ENCODE measurements at places on chromosomes 3 and 15.

GRCh38 chr3:104779324-104779723 lies 587.4 kb upstream of the ALCAM start:
- no peak for DNase-seq

DNA sequence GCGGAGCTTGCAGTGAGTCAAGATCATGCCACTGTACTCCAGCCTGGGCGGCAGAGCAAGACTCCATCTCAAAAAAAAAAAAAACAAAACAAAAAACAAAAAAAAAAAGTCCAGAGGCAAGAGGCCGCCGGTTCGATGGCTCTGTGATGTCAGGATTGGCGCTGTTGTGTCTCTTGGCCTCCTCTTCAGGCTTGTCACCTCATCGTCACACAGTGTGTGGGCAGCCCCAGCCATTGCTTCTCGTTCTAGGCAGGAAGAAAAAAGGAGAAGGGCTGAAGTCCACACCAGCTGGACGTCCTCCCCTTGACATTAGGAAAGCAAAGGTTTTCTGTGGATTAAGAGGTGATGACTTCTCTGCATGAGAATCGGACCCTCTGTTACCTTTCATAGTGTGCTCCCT lies 191.1 kb downstream of the NSMCE3 start:
- DNase-seq = no peak

- no peak for DNase-seq
These were observed 401.8 kb downstream of the SHQ1 start for GRCh38 chr3:72446218-72447058.

GRCh38 chr15:66092053-66093016 lies 161.2 kb downstream of the MEGF11 start:
- DNase-seq = no peak

- no peak for DNase-seq
These were observed 1.4 kb upstream of the RAB5A start for GRCh38 chr3:19945534-19945933.

- no peak for DNase-seq
These were observed 232.2 kb downstream of the UBE2E2 start for GRCh38 chr3:23435318-23435717.

DNA sequence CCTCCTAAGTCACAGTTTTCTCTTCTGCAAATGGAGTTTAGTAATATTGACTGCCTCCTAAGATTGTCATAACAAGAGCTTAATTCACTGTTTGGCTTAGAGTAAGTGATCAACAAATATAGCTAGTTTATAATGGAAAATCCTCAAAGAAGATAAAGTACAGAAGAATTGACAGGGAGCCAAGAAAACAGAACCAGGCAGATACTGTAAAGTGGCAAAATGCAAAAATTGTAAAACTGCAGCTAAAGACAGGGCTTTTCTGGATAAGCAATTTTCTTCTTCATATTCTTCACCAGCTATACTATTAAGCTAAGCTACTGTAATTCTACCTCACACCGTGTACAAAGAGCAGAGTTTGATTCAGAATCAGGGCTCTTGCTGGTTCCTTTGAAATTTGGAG lies 148.6 kb downstream of the ARPP21 start:
- DNase-seq = no peak

DNA sequence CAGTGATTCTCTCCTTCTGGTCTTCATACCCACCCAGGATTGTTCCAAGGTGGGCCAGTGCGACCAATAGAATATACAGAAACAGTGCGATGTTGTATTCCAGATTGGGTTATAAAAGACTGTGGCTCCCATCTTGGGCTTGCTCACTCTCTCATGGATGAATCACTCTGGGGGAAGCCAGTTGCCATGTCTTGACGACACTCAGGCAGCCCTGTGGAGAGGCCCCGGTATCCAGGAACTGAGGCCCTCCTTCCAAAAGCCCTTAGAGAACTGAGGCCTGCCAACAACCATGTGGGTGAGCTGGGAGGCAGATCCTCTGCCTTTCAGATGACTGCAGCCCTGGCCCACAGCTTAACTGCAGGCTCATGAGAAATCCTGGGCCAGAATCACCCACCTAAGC lies 57.2 kb downstream of the SH3GL3 start:
- no peak for DNase-seq

- DNase-seq = no peak
These were observed 2.2 kb downstream of the BTBD1 start for GRCh38 chr15:83064859-83065258.

GRCh38 chr3:181328346-181328745 lies 338.8 kb upstream of the DNAJC19 start:
- no peak for DNase-seq

GRCh38 chr15:68980786-68981185 lies 33.7 kb upstream of the NOX5 start:
- no peak for DNase-seq

DNA sequence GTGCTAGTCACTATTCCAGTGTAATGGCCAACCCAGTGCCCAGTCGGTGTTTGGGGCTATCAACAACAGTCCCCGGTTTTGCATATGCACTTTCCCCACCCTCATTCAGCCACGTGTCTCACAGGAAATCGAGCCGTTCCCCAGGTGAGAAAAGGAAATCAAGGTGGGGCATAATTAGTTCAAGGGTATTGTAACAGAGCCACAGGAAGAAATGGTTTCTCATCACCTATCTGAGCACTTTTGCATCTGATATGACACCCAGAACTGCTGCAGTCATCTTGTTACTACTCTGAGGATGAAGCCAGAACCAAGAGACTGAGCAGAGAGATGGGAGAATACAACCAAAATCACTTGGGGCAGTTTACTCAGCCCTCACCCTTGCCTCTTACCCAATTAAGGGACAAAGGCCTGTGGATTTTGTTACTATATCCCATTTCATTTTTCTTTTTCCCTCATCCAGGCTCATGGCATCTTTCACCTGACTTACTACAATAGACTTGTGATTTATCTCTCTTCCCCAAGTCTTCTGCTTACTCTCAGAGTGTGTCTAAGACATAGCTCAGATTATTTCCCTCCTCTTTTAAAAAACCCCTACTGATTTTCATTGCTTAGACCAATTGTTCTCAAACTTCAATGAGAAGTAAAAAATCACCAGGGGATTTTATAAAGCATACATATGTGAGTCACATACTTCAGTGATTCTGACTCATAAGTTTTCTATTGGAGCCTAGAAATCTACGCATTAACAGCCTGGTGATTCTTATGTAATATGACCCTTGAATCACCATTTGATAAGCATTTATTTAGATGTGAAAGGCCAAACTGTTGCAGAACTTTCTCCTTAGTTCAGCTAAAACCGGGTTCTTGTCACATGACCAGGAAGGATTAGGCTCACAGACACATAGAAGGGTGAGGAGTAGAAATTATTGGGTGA lies 40.5 kb downstream of the TRAT1 start:
- DNase-seq = no peak

- no peak for DNase-seq
These were observed 4.0 kb upstream of the ADPGK start for GRCh38 chr15:72787526-72787925.

GRCh38 chr3:60912876-60913275 lies 338.4 kb downstream of the FHIT start:
- no peak for DNase-seq

DNA sequence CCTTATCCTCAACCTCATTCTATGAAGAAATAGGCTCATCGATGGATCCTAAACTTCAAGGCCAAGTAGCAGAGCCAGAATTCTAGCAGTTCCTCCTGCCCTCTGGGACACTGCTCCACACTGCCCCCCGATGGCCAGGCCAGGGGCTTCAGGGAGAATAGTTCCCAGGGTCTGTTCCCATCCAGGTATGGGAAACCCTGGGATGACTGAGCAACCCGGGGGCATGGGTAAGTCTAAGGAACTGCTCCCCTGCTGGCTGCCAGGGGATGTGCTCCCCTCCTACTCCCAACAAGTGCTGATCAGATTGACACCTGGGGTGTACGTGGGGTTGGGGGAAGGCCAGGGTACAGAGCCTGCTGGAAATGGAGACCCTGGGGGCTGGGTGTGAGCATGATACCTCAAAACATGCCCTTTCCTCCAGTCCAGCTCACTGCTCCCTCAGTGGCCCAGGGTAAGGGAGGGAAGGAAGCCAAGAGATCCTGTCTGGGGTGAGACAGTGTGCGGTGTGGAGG lies 7.6 kb downstream of the ULK3 start:
- no peak for DNase-seq

DNA sequence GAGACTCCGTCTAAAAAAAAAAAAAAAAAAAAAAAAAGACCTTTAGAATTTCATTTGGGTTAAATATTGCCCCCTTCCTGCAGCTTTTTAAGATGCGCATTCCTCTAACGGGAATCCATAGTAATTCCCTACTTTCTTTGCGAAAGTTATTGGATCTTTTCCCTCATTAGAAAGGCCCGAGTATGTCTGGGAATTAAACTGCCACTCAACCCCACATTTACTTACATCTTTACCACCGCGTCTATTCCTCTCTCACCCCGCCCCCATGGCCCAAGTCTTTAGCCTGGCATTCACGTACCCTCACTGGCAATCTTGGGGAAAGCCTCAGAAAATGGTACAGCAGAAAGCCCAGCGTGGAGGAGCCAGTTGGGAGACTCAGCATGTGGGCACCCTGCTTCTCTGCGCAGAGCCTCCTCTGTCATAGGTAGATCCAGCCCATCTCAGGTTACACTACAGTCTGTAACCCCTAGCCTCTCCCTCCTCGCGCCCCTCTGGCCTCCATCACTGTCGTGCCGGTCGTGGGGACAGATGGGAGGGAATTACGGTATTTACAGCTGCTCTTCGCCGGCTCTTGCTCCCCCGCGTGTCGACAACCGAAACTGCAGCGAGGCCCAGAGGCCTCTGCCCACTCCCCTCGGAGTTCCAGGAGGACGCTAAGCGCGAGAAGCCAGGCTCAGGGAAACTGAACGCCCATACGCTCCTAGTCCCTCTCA lies 6.4 kb upstream of the ANKDD1A start:
- DNase-seq = peak; percentile 88

GRCh38 chr3:141321109-141321497 lies 47.2 kb upstream of the ZBTB38 start:
- DNase-seq = no peak

DNA sequence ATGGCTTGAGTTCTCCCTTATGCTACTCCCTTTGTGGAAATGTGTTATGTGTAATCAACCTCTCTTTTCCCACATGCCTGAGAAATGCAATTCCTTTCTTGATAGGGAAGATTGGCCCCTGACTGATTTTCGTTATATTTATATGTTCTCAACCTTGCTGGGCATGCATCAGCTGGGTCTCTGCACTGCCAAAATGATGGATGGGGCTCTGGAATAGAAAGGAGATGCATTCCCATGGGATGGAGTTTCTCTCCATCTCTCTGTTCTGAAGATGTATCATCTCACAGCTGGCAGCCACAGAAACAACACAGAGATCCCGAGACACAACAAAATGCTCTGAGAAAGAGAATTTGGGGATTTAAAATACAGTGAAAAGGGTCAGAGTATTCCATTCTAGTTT lies 327.7 kb upstream of the LMCD1 start:
- no peak for DNase-seq

DNA sequence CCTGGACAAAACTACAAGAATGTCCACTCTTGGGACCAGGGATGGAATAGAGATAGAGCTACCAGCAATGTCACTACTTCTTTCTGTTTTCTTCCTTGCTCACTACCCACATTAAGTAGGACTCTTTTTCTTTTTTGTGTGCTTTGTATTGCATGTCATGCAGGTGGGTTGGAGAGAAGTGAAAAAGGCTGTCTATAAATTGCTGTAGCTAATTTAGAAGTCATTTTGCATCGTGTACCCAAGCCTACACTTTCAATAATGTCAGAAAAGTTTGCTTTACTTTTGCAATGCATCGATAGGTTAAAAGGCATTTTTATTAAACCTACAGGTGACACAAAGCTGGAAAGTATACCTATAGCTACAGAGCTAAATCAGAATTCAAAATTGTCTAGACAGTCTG lies 58.9 kb downstream of the GTF2E1 start:
- DNase-seq = no peak

- no peak for DNase-seq
These were observed 25.9 kb downstream of the SNX33 start for GRCh38 chr15:75673426-75674235.

DNA sequence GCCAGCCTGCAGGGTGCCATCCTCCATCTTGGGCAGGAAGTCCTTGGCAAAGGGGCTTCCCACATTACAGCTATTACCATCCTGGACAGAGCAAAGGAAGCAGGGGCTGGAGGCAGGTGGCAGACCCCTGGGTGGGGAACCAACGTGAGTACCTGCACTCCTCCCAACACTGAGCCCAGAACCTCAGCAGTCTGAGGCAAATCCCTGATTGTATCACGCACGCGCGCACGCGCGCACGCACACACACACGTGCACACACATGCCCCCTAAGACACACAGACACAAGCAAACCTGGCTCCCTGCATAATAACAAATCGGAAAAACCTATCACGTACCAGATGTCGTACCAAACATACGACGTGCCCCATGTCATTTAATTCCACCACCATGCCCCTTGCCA lies 11.8 kb downstream of the POLG start:
- no peak for DNase-seq

DNA sequence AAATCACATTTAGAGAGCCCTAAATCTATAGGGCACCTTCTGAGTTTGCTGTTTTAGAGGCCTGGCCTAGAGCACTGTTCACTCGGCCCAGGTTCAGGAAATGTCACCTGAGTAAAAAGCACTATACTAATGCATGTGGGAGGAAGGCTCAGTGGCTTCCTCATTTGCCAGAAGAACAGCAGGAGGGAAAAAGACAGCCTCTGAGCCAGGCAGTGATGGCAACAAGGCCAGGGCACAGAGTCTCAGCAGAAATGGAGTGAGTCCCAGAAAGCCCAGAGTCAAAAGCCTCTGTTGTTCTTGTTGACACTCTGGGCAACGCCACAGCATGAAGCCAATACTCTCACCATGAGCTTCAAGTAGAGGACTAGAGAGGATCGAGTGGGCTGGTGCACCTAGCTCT lies 25.9 kb downstream of the LTF start:
- no peak for DNase-seq

DNA sequence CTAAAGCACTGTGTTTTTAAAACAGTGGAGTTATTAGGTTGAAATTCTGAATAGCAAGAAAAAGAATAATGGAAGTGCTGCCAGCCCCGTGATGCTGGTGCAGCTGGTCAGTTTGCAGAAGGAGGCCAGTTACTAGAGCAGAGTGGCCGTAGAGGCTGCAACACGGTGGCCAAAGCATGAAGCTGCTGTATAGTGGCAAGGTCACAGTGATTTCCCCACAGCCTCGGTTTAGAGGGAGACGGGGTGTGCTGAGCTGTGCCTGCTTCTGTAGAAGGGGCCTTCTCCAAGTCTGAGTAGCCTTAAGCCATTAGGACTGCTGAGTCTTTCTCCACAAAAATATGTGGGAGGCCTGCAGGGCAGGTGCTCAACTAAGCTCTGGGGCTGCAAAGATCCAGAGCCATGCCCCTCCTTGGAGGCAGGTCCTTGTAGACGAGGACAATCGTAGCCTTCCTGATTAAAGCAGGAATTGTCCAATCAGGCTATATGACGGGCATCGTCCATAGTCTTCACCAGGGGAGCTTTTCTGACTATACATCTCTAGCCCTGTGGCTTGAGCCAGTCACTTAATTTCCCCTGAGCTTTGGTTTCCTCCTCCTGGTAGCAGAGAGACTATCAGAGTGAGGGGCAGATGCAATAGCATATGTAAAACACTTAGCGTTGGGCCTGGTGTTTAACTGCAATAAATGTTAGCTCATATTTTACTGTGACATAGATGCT lies 151.6 kb downstream of the PGPEP1L start:
- no peak for DNase-seq

- no peak for DNase-seq
These were observed 63.5 kb downstream of the BFSP2 start for GRCh38 chr3:133463347-133463860.
